HEK293T (cell line): ENCODE measurements at places on chromosomes 2 and 18.

DNA sequence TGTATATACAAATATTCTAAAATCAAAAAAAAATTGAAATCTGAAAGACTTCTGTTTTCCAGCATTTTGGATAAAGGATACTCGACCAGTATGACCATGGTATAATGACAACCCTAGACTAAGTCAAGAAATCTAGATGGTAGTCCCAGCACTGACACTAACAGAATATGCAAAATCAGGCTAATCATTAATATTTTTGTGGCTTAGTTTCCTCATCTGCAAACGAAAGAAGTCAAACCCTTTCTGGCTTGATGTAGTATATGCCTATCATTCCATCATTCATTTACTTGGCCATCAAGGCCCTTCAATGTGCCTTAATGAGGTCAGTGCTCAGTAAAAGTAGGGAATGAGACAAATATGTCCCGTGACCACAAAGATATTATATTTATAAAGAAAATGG lies 83.5 kb downstream of the NCKAP5 start:
- no peak for DNase-seq

GRCh38 chr2:102895376-102895775 lies 133.5 kb downstream of the TMEM182 start:
- DNase-seq = peak; percentile 10

- DNase-seq = no peak
Observed at GRCh38 chr2:216650626-216651257, 17.5 kb downstream of the IGFBP2 start.

- no peak for DNase-seq
Observed at GRCh38 chr2:8821276-8822217, 15.9 kb downstream of the KIDINS220 start.

- no peak for DNase-seq
Observed at GRCh38 chr2:152200101-152200500, 24.5 kb upstream of the STAM2 start.

DNA sequence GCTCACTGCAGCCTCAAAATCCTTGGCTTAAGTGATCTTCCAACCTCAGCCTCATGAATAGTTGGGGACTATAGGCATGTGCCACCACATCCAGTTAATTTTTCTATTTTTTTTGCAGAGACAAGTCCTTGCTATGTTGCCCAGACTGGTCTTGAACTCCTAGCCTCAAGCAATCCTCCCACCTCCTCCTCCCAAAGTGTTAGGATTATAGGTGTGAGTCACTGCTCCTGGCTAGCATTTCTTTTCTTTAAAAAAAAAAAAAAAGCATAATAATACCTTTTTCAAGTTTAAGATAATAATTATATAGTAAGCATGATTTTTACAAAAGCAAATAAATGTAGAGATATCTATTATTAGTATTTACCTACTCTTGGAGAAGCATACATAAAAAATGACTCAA lies 36.1 kb downstream of the PPP4R1 start:
- DNase-seq = no peak

DNA sequence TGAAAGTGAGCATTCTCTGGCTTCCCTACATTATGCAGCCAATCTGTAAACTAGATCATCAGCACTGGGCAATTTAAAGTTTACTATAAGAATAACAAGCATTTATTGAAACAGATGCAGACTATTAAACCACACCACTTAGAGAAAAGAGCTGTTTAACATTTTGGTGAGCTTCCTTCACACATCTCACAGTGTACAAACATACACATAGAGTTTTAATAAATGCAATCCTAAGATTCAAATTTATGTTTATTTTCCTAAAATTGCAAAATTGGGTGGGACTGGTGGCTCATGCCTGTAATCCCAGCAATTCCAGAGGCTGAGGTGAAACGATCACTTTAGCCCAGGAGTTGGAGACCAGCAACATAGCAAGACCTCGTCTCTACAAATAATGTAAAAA lies 199.3 kb downstream of the SH3BP4 start:
- no peak for DNase-seq

DNA sequence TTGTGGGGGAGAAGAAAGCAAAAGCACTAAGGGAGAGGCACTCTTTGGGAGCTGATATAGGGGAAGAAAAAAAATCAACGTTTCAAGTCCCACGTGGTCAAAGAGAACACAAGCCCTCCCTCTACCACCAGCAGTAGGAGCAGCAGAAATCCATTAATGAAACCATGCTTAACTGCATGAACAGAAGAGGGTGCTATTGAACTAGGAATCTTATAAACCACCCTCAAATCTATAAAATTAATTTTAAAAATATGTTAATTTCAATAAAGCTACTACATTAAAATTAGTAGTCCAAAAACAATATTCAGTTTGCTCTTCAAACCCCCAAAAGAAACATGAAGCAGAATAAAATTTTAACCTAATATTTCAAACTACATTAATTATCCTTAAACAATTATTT lies 147.8 kb downstream of the TMEM18 start:
- peak; percentile 37 for DNase-seq

GRCh38 chr2:10499911-10500521 lies 51.9 kb upstream of the ODC1 start:
- no peak for DNase-seq

GRCh38 chr2:157055660-157056199 lies 201.8 kb upstream of the GALNT5 start:
- DNase-seq = peak; percentile 5

- no peak for DNase-seq
Observed at GRCh38 chr18:6648581-6648980, 80.9 kb upstream of the ARHGAP28 start.

GRCh38 chr2:227860221-227860641 lies 11.2 kb upstream of the DAW1 start:
- DNase-seq = no peak

DNA sequence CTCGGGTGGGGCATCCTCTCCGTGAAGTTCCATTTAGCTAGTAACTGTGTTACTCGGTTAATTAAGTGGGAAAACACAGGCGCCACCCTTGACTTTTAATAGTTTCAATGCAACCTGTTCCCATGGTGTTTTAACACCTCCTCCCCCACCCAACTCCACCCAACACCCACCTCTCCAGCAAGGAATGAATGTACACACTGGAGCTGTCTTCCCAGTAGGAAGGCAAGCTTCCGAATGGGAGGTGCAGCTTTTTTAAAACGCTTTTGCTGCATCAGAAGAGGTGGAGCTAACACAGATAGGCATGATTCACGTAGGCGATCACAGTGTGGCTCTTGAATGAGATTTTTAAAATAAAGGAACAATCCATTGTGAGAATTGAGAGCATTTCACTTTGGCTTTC lies 73.8 kb upstream of the AGAP1 start:
- no peak for DNase-seq

GRCh38 chr2:129923265-129924091 lies 56.0 kb upstream of the RAB6C start:
- peak; percentile 57 for DNase-seq

GRCh38 chr18:79748321-79749180 lies 49.2 kb upstream of the KCNG2 start:
- DNase-seq = no peak

DNA sequence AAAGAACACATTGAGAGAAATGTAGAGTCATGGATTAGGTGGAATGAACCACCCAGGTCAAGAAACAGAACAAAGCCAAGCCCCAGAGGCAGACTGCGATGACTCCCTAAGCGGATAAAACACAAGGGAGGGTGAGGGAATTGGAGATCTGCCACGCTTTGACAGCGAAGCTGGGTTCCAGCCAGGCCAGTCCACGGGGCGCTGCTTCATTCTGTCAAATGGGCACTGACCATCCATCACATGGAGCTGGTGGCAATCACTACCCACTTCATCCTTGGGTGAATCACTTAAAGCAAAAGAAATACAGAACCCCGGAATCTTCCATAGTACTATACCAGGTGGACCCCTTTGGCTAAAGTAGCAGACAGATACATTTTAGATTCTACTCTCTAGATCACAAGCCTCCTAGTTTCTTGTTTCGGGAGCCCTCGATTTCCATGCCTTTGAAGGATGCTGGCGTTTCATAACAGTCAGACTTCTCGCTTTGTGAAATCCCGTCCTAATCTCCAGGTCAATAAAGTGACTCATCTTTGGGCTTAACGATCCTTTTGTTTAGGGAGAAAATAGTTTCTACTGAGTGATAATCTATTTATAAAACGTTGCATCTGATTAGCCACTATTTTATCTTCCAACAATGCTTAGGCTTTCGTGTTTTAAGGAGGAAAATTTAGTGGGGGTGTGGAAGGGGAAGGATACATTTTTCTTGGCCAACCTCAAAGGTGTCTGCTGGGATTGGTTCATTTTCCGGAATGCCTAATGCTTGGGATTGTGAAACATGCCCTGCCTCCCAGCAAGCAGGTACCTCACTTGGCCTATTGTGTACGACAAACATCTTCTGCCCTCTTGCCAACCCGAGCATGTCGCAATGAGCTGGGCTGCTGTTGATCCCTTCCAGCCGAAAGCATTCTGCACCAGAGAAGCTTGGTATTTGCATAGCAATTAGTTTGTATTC lies 44.1 kb upstream of the HDAC4 start:
- no peak for DNase-seq

GRCh38 chr2:77768508-77768907 lies 246.3 kb upstream of the LRRTM4 start:
- no peak for DNase-seq

GRCh38 chr18:28718696-28719095 lies 541.8 kb upstream of the CDH2 start:
- no peak for DNase-seq

DNA sequence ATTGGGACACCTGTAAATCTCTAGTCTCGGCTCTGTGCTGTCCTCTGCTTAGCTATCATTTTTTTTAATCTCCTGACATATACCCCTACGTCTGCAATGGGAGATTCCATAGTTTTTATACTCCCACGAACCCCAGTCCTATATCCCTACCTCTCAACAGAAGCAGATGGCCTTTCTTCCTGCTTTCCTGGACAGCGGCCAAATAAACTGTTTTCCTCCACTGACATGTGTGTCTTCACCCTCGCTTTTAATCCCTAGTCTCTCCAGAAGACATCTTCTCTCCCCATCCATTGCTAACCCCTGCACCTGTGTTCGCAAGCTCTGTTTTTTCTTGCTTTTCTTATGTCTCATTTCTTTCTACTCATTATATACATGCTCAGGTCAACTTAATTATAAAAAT lies 395.4 kb downstream of the EPHA4 start:
- no peak for DNase-seq

GRCh38 chr2:18814387-18814786 lies 225.0 kb upstream of the NT5C1B start:
- DNase-seq = no peak

DNA sequence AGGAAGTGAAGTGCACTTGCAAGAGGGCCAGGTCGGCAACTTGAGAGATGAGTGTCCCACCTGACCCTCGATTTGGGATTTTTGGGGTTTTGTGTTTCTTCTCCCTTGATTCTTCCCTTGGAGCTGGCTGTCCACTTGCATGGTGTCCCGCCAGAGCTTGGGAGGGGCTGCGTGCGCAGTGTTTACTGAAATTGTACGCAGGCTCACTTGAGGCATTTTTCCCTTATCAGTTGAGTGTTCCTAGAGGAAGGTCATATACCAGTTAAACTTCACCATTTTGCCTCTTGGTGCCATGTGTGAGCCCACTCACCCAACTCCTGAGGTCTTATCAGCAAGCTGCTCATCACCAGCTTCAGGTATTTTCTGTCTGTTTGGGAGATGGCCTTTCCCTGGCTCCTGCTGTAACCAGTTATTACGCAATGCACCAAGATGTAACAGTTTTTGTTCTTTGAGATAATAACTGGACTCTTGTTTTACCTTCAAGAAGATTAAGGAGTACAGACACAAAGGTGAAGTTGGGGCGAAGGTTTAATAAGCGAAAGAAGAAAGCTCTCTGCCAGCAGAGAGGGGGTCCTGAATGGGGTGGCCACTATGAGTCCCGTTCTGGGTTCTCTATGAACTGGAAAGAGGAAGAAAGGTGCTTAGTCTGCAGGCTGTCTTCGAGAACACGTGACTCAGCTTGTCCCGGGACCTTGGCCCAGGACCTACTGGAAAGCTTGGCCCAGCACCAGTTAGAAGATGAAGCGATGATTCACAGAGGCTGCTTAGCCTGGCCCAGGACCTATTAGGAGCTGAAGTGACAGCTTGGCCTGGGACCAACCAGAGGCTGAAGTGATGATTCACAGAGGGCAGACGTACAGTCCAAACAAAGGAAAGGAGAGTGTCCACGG lies 21.5 kb upstream of the TXNL4A start:
- no peak for DNase-seq

- DNase-seq = no peak
Observed at GRCh38 chr2:240131941-240132650, 4.0 kb downstream of the COPS9 start.

- no peak for DNase-seq
Observed at GRCh38 chr2:172242961-172243360, 140.3 kb upstream of the DLX2 start.

DNA sequence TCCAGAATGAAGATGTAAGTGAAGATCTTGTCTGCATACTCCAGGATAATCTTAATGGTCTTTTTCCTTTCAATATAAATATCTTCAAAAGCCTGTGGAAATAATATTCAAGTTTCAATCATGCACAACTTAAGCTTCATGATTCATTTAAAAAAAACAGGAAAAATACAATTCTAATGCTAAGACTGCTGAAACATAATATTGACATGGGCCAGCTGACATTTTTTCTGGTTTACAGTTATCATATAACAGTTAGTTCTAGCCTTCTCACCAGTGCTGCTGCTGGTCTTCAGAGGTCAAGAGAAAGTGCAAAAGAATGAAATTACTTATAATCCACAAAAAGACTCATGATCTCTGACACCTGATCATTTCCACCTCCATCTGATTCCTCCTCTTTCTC lies 110.4 kb upstream of the SCN1A start:
- no peak for DNase-seq

DNA sequence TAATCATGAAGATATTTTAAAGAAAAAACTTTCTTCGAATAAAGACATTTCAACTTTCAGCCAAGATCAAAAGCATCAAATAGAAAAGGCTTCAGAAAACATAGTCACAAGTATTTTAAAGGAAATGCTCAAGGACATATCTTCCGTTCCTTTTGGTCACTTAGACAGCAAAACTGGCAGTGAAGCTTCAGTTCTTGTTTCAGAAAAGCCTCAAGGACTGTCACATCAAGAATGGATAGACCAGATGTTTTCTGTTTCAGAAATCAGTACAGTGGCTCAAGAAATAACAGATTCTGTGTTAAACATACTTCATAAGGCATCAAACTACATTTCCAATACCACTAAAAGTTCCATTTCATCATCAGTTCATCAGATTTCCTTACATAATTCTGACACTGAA lies 51.8 kb downstream of the FSIP2 start:
- no peak for DNase-seq

DNA sequence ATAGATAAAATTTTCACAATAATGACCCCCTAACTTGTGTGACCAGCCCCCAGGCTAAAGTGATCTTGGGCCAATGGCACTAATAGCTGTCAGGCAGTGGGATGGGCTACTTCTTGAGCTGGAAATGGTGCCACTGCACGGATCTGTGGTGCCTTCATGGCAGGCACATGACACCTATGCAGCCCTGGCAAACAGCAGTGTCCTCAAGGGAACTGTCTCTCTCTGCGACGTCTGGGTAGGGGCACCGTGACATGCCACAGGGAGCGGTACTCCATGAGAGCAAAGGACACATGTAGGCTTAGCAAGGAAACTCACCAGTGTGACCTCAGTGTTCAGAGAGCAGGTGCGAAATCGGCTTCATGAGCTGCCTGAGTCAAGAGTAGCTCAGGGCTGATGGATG lies 161.7 kb upstream of the TWIST2 start:
- DNase-seq = no peak
